ENCODE measurements at places on chromosomes 1 and 21.

- peak; percentile 40 for DNase-seq
Observed at GRCh38 chr1:27349784-27350662, 8.2 kb downstream of the SYTL1 start.

GRCh38 chr1:229430761-229431283 is 3.1 kb downstream of the ACTA1 start:
- DNase-seq, result peak; percentile 64

DNA sequence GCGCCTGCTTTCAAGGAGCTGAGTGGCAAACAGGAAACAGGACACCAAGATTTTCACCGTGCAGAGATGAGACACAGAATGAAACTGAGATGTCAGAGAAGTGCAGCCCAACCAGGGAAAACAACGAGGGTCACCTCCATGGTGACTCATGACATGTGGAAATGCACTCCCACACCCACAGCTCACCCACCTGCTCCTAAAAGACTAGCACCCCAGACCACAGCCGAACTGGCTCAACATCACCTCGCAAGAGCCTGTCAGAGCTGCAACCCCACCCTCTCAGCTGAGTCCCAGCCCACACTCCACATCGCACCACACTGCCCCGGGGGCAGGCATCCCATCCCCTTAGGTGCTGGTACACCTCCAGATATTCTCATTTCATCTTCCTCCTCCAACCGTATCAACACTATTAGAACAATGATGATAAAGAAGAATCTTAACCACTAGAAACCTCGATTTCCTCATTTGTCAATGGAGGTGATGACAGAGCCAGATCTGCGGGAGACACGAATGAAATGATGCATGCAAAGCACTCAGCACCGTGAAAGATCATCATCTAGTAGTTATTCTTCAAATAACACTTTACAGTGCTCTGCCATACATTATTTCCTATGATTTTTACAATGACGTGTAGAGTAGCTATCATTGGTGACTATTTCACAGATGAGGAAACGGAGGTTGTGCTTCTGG is 103.2 kb downstream of the DMRTB1 start:
- no peak for DNase-seq

- DNase-seq, result no peak
Observed at GRCh38 chr1:53111073-53111556, 31.3 kb downstream of the SLC1A7 start.

DNA sequence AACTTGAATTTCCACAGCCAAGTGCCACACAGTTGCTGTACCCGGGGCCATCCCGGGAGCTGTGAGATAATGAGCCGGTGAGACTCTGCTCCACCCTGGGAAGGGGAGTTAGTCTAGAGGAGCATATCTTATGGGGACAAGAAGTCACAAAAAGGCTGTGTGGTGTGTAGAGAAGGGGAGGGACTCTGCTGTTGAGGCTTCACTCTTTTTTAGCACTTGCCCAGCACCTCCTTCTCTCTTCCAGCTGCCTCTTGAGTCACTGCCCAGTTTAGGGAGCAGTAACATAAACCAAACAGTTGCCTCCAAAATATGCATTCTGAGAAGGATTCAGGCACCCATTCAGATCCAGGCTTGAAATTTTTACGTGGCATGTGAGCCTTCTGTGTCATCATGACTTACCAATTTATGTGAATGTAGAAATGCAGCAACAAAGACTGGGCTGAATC is 744 bp upstream of the WDR26 start:
- DNase-seq, result peak; percentile 70

DNA sequence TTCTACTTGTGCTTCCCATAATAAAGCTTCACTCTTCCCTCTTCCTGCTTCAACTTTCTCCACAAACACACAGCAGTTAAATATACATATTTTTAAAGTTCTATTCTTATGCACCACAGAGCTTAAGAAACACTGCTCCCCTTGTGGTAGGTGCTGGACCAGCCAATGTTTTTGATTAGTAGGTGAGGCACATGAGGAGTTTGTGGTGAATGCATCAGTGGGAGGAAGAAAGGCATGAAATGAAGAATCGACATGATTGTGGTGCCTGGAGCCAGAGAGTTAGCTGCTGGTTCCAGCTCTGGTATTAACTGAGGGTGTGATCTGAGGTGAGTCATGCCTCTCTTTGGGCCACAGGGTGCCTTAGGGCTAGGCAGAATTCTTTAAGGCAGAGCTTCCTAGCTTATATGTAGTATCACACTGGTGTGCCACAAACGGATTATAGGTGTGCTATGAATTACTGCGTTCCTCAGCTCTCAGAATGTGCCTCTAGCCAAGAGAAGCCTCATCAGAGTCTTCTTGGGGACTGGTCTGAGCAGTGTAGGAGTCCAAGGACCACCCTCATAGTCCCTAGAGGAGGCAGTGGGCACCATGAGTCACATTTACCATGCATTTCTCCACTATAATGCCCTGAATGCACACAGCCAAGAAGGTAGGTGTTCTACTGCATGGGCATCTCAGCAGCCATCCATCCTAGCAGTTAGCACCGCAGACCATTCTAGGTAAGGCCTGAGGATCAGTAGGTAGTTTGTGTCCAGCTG is 97.4 kb upstream of the SGIP1 start:
- DNase-seq, result peak; percentile 76

DNA sequence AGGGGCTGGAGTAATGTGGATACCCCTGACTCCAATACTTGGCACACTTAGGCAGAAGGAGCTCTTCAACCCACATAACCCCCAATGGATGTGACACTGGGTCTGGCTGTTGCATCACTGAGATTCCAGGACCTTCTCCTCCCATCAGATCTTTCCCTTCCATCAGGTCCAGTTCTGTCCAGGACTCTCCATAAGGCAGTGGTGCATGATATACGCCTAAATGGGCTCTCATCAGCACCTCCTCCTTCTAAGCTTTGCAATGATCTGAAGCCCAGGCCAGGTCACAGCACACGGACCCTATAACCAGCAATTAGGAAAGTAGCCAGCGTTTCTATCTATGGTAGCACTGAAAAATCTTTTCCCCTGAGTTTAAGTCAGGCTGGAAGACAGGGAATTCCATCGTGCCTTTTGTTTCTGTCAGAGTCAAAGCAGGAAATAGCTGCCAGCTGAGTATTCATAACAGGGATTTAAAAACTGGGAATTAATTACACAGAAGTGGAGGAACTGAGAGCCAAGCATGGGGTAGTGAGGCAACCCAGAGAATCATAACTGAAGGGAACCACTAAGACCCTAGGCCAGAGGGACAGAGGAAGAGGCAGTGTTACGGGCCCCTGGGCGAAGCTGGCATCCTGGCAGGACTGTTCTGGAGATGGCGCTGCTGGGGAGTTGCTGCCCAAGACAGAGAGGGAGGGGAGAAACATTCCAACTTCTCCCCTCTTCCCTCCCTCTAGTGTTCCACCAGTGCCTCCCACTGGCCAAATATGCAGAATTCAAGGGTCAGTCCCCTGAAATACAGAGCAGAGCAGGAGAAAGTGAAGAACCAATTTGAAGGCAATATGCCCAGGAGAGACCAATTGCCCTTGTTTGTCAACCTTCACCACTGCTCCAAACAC is 37.5 kb upstream of the HOOK1 start:
- no peak for DNase-seq

GRCh38 chr1:199784138-199784895 is 243.2 kb upstream of the NR5A2 start:
- DNase-seq, result no peak

DNA sequence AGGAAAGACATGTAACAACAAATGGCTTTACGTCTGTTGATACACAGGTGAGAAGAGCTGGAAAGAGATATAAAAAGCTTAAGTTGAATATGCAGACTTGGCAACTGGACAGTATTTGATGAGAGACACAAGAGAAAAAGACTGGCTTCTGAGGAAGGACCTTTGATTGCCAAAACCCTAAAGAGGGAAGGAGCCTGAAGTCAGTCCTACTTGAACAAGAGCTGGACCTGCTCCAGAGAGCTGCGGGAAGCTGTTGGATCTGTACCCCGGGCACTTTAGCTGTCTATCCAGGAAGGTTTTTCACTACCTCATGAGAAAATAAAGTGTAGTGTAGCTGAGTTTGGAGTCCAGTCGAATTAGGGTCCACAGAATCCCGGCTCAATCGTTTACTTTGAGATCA is 25.3 kb upstream of the LRRC8B start:
- DNase-seq, result no peak

DNA sequence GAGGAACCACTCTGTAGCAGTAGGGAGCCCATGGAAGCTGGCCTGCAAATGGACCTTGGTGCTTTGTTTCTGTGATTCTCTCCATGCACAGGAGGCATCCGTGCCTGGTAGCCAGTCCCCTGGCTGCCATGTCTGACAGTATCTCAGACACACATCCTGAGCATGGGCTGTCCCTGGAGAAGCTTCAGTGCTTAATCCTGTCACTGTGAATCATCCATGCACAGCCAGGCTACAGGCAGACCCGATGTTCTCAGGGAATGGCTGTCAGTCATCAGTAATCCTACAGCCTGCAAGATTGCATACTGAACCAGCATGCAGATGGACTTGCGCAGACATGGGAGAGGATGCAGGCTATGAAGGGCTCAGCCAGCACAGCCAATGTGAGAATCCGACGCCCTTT is 606.3 kb upstream of the PLXNA2 start:
- no peak for DNase-seq

GRCh38 chr21:34938089-34938764 is 110.9 kb downstream of the RUNX1 start:
- DNase-seq, result peak; percentile 60

DNA sequence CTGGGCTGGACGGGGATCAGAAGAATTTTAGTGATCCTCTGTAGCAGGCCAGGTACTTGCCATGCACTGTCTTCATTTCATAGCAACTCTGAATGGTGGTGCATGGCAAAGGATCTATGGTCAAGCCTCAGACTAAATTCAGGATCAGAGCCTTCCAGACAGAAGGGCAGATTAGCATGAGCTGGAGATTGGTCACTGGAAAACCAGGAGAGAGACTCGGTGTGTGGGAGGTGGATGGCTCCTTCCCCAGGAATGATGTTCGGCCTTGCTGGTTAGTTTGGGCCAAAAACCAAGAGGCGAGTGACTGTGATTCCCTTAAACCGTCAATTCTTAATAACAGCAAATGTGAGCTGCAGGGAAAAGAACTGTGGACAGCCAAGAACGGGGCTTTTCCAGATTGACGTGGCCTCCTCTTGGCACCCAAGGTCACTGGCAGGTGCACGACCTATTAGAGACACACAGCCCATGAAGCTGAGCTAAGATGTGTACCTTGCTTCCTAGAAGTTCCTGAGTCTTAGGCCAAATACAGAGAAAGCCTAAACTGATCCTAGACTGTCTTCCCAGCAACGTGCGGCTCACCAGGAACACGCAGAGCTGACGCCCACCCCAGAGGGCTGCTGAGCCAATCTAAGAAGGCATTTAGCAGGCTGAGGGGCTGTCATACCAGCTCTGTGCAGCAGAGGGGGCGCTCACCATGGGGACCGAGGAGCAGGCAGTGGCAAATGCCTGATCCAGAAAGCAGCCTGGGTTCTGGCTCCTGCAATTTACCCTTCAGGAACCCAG is 18.5 kb downstream of the ALDH4A1 start:
- DNase-seq, result peak; percentile 85

GRCh38 chr1:1400576-1401456 is 1.7 kb upstream of the CCNL2 start:
- no peak for DNase-seq

DNA sequence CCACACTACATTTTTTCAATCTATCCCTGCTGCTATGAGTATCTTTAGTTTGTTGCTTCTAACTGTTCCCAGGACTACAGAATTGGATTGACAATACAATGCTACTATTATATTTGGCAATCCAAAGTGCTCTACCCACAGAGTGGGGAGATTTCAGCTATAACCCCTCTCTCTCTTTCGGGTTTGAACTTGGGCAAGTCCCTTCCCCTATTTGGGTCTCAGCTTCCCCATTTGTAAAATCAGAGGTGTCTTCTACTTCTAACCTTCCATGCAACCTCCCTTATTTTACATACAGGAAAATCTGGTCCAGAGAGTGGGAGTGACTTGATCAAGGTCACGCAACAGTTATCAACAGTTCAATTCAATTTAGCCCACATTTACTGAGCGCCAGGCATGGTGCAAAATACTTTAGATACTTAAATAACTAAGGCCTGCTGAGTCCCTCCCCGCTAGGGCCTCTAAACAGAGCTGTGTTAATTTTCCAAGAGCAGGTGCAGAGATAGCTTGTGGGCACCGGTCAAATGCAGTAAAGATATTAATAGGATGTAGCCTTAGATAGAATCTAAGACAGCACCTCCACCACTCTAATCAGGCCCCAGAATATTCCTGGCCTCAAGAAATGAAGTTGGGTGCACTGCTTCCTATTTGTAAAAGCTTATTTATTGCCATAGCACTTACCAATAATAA is 9.4 kb upstream of the GPX7 start:
- DNase-seq, result no peak

GRCh38 chr1:86775395-86775794 is 71.0 kb downstream of the SH3GLB1 start:
- peak; percentile 75 for DNase-seq

DNA sequence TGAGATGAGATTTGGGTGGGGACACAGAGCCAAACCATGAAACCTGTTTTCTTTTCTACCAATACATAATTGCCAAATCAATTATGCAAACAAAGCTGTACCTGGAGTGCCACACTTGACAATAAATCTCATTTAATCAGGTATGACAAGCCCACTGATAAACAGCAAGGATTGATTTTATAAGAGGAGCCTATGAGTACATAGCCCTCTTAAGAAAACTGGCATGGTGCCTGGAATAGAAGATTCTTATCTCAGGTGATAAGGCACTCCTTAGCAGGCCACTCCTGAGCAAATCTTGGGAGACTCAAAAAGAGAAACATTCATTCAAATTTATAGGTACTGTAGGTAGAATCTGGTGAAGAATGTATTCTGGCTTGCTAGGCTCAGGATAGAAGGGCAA is 28.6 kb upstream of the PDE4B start:
- DNase-seq, result no peak

DNA sequence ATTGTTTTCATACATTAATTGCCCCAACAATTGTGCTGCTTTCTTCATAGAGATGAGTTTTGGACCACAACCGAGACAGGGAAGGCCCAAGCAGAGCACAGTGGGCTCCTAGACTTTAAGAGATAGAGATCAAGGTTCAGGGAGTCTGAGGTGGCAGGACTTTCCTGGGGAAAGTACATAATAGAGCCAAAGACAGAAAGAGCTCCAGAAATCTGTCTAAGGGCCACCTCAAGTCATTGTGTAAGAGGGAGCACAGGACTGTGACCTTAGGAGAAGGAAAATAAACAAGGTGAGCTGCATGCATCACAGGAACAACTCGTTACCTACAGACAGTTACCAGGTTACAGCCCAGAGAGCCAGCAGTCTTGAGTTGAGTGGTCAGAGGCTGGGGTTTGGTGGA is 41.3 kb upstream of the CR2 start:
- DNase-seq, result no peak

GRCh38 chr21:44965251-44966022 is 25.6 kb downstream of the SLX9 start:
- DNase-seq, result no peak

- no peak for DNase-seq
Observed at GRCh38 chr1:3113741-3114056, 44.7 kb downstream of the PRDM16 start.

- no peak for DNase-seq
Observed at GRCh38 chr1:36696261-36696940, 213.7 kb upstream of the CSF3R start.

DNA sequence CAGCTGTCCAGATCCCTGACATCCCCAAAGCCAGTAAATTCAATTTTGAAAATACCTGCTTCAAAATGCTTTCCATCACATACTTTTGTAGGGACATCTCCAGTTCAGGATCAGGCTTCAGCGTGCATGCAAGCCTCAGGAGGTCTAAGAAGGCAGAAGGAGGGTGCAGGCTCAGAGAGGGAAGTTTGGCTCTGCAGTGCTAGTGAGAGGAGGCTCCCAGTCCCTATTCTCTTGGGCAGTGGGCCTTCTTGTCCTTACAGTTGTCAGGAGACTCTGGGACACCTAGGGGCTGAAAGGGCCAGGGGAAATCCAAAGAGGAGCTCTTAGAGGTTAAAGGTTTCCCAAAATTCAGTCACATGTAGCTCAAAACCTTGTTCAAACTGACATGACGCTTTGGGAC is 20.1 kb downstream of the ADCY10 start:
- no peak for DNase-seq

Measured in trophoblast cell (in vitro differentiated cells and primary cell).